Right lobe of liver (tissue), 6 donors: ENCODE measurements at places on chromosomes 3 and 15. TPM values are rescaled to one million over a fixed set of nuclear protein-coding genes. Genes with fewer than 3 reads are reported as not detected.

- DNase-seq, result no peak
Measured at GRCh38 chr3:143343944-143344343, 224.4 kb downstream of the CHST2 start.

DNA sequence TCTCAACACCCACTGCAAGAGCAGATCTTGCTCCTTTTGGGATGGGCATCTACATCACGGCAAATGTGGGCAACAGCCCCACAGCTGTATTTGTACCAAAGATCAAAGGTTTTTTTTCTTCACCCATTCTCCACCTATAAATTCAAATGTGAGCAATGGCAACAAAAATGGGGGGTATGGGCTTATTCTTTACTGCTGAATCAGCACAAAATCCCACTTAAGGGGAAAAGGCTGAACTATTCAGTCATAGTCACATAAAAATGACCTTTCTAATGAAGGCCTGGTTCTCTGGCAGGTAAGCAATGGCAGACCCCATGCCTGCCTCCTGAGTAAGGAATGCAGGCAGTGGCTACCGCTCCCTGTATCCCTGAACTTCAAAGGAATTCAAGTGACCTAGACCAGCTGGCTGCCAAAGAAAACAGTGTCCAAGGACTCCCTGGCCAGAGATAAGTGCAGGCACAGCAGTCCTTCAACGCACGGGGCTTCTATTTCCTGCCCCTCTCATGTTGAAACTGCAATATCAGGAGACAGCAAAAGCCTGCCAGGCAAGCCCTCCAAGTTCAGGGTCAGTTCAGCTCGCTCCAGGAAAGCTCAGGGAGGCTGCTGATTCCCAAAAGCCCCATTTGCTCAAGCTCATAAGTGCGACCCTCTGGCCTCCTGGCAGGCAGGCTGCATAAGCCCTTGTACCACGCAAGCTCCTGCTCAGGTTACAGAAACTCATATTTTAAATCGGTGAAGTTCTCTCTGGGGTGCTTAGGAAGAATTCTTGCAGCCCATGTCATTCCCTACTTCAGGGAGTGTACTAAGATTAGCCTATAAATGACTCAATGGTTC lies 134.1 kb downstream of the PDZRN3 start:
- DNase-seq, result no peak

DNA sequence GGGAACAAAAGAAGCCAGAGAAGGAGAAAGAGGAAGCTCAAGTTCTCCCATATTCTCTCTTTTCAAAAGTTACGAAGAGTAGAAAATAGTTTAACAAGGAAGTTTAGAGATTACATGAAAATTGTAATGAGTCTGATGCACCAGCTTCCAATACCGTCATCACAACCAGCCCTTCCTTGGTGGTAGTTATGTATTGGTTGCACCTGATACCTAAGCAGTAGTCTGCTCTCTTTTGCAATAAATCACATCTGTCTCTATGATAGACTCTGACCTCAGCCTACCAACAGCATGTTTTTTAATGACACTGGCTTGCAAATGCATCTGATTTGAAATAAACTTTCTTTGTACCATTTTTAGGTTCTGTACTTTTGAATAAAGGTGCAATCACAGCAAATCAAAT lies 575.8 kb downstream of the FHIT start:
- no peak for DNase-seq

DNA sequence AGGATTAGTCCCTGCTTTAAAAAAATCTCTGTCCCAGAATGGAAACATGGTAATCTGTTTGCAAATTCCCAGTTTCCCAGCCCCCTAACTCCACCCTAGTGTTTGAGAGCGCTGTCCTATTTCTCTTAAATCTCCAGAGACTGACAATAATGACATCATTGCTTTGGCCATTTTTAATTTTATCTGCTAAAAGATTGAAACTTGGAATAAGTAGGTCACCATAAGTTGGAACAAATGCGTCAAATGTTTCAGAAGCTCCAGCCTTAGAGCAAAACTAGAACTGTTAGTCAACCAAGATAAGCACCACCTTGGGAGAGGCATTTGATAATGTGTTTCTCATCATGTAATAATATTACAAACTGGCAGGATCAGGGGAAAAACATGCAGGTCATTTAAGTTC lies 25.7 kb upstream of the MB21D2 start:
- no peak for DNase-seq

DNA sequence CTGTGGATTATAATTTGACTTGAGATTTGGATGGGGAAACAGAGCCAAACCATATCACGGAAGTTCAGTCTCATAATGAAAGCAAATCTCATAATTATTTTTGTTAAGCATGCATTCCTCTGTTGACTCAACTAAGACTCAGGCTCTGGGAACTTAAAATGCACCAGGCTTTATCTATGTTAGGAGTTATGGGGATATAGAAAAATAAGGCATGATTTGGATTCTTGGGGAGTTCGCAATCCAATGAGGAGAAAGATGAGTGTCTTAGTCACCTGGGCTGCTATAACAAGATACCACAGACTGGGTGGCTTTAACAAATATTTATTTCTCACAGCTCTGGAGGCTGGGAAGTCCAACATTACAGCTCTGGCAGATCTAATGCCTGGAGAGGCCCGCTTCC lies 89.4 kb upstream of the TJP1 start:
- no peak for DNase-seq

GRCh38 chr3:190001426-190001825 lies 119.3 kb downstream of the P3H2 start:
- no peak for DNase-seq

DNA sequence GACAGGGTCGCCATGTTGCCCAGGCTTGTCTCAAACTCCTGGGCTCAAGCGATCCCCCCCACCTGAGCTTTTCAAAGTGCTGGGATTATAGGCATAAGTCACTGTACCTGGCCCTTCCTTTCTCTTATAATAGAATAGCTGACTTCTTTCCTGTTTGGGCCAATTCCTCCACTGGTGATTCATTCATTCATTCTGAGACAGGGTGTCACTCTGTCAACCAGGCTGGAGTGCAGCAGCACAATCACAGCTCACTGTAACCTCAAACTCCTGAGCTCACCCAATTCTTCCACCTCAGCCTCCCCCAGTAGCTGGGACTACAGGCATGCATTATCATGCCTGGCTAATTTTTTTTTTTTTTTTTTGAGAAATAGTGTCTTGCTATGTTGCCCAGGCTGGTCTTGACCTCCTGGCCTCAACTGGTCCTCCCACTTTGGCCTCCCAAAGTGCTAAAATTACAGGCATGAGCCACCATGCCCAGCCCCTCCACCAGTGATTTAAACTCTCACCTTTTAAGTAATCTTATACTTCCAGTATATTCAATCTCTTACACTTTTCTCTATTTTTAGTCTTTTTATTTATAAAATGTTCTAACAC lies 20.9 kb downstream of the GNB4 start:
- no peak for DNase-seq

IL12A gene
- total RNA-seq, result not detected

LMLN gene
- total RNA-seq, result 2.7 TPM

ISLR gene
- 3.0 TPM for total RNA-seq

SCG5 gene
- total RNA-seq, result 4.0 TPM

ZIC1 gene
- total RNA-seq, result 8.1 TPM

CCDC51 gene
- total RNA-seq, result 5.9 TPM

KBTBD8 gene
- 1.3 TPM for total RNA-seq

MAP6D1 gene
- total RNA-seq, result 0.38 TPM

CTDSPL gene
- total RNA-seq, result 16.1 TPM

CD80 gene
- total RNA-seq, result 0.26 TPM
